Hypothalamus (tissue), 51 donors: ENCODE measurements at places on chromosomes 4 and X.
A peak's percentile ranks its signal among the peaks of the same experiment; 100 is the strongest.

DNA sequence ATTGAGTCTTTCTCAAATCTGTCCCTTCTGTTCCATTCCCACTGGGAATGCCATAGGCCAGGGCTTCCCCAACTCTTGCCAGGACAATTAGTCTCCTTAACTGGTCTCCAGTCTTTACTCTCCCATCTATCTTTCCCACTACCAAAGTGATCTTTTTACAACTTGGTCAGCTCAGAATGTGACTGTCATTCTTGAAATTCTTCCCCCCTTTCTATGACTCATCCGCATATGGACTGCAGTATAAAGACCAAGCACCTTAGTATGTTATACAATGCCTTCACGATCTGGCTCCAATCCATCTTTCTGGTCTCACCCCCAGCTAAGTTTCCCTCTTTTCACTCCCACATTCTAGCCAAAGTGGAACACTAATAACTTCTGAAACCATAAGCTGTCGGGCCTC, 383.8 kb downstream of the OPHN1 start:
- DNase-seq: no peak

DNA sequence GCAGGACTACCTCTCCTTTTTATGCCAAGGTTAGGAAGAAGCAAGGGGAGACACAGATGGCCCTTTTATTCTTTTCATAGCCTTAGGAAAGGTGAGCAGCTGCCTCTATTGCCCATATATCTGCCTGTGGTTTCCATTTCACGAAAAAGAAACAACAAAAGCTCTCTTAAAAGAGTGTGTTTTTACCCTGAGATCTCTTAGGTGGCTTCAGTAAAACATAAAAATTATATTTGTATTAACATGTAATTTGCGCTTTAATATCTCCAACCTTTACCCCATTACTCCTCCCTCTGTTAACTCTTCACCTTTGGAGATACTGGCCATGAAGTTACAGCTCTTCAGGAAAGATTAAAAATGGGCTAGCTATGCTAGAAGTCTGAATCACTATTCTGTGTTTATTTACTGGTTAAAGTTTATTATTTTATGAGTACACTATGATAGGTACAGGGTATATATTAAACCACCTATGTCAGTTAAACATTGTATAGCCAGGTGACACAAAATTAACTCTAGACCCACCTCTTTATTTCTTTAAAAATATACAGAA, 15.0 kb upstream of the SULT1B1 start:
- no peak for DNase-seq

- DNase-seq: no peak
These were observed 93.2 kb upstream of the PRKX start for GRCh38 chrX:3806630-3807029.

- DNase-seq: peak; percentile 58
These were observed 419 bp downstream of the ADD1 start for GRCh38 chr4:2843941-2844584.

DNA sequence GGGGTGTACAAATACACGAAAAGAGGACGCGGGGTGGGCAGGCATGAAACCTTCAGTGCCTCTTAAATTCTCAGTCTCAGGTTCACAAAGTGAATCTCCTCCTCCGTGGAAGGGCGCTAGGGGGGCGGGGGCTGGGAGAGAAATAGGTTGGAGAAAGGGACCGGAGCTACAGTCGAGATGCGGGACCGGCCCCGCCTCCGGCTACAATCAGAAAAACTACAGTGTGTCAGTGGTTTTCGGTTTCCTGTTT, 3.4 kb downstream of the MAML3 start:
- DNase-seq: peak; percentile 50

DNA sequence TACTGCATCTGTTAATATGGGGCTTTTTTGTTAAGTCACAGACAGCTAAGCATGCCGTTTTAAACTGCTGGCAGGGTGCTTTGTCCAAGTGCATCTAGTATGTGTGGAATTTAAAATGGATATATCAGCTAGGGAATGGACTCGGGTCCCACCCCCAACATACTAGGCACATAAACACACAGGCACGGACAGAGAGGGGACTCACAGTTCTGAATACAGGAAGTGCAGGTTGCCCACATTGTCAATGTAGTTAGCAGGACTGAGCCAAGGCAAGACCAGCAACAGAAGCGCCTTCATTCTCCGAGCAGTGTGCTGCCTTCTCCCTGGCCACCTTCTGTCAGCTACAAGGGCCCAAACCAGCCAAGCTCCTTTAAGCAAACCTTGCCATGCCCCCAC, 33.6 kb downstream of the LNX1 start:
- peak; percentile 38 for DNase-seq

DNA sequence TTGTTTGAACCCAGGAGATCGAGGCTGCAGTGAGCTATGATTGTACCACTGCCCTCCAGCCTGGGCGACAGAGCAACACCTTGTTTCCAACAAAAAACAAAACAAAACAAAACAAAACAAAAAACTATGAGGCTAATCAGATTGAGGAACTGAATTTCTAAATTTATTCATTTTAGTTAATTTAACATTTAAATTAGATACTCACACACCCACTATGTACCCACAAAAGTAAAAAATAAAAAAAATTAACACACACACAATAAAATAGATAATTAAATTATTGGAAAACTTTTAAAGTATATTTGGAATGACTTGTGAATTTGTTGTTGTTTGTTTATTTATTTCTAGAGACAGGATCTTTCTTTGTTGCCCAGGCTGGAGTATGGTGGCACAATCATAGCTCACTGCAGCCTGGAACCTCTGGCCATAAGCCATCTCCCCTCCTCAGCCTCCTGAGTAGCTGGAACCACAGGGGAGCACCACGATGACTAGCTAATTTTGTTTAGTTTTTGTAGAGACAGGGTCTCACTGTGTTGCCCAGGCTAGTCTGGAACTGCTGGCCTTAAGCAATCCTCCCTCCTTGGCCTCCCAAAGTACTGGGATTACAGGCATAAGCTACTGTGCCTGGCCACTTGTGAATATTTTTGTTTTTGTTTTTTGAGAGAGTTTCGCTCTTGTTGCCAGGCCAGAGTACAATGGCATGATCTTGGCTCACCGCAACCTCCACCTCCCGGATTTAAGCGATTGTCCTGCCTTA, 9.8 kb upstream of the ZNF157 start:
- no peak for DNase-seq

DNA sequence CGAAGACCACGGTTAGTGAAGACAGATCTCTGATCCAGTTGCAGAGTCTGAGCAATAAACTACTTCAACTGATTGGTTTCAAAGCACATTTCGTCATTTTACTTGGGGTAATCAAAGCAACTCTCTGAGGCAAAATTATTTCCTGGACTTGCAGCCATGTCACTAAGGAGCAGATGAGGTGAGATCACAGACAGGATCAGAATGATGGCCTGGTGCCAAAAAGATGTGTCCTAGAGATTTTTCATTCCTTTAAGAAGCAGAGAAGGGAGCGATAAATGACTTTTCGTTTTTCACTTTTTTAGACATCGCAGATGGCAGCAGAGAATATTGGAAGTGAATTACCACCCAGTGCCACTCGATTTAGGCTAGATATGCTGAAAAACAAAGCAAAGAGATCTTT, 83.9 kb downstream of the PTTG2 start:
- DNase-seq: no peak

GRCh38 chrX:9706421-9706820, 59.2 kb downstream of the GPR143 start:
- DNase-seq: no peak

DNA sequence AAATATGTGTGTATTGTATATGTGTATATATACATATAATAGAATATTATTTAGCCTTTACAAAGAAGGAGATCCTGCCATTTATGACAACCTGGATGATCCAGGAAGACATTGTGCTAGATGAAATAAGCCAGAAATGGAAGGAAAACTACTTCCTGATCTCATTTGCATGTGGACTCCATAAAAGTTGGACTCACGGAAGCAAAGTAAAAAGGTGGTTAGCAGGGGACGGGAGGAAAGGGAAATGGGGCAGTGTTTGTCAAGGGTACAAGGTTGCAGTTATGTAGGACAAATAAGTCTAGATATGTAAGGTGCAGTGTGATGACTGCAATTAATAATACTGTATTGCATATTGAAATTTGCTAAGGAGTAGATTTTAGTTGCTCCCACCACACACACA, 331.1 kb upstream of the FSTL5 start:
- no peak for DNase-seq

GRCh38 chrX:102711872-102712215, 404 bp upstream of the GPRASP2 start:
- no peak for DNase-seq

GRCh38 chr4:16457944-16458343, 231.7 kb upstream of the TAPT1 start:
- DNase-seq: no peak

GRCh38 chr4:175776217-175776616, 35.8 kb downstream of the GPM6A start:
- DNase-seq: no peak

GRCh38 chrX:17674601-17675000, 62.7 kb upstream of the SCML1 start:
- DNase-seq: no peak

GRCh38 chr4:73897380-73898136, 28.4 kb downstream of the CXCL1 start:
- DNase-seq: no peak

DNA sequence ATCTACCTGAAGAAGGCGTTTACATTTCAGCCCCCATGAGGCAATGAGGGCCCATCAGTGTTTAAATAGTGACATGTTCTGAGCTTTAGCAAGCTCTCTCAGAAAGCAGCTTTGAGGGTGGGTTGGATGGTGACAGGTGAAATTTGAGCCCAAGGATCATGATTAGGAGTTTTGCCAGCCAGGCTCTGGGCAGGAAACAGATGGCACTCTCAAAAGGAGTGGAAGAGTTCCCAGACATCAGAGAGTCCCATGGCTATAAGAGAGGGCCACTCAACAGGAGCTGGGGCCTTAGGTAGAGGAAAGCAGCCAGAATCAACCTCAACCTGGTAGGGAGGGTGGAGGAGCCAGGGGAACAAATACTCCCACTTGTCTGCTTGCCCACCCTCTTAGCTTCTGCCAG, 499.8 kb downstream of the MID1IP1 start:
- no peak for DNase-seq

DNA sequence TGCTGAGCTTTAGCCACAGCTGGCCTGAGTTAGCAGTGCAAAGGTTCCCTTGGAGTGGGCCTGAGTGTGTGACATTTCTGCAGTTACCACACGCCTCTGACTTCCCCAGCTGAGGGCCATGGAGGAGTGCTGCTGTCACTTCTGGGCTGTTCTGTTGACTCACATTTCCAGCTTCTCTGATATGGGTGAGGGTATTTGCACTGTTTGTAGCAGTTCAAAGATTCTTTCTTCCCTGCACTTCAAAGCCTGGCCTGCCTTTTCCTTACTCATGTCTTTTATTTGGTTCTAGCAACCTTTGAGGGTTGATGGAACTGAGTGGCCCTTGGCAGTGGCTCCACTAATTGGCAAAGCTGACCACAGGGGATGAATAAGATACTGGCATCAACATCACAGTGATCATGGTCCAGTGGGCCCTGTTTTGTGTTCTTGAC, 26.4 kb upstream of the SCML1 start:
- DNase-seq: no peak

- no peak for DNase-seq
These were observed 135.4 kb upstream of the GNPDA2 start for GRCh38 chr4:44861756-44862155.

DNA sequence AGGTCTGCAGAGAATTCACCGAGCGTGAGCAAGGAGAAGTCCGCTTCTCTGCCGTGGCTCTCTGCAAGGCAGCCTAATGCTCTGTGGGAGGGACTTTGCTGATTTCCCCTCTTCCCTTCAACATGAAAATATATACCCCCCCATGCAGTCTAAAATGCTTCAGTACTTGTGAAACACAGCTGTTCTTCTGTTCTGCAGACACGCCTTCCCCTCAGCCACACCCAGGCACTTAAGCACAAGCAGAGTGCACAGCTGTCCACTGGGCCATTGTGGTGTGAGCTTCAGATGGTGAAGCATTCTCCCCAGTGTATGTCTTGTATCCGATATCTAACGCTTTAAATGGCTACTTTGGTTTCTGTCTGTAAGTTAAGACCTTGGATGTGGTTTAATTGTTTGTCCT, 11.3 kb downstream of the UCHL1 start:
- no peak for DNase-seq

- DNase-seq: no peak
These were observed 59.5 kb upstream of the PGM2 start for GRCh38 chr4:37767019-37767418.

- no peak for DNase-seq
These were observed 214.6 kb upstream of the GALNT7 start for GRCh38 chr4:172953896-172954568.

- no peak for DNase-seq
These were observed 30.7 kb downstream of the SRPX2 start for GRCh38 chrX:100674705-100675104.

DNA sequence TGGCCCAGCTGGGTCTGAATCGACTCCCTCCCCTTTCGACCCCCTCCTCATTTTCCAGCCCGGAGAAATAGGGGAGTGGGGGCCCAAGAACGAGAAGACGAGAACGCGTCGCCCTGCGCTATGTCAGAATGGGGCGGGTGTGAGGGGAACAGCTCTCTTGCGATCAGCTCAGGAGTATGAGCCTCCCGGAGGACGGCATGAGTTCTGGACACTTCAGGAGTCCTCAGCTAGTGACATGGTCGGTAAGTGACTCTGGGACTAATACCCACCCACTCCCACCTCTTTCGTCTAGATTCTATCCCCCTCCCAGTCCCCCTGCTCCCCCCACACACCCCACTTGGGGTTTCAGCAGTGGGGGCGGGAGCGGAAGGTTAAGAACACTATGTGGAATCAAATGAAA, 944 bp downstream of the KLF8 start:
- no peak for DNase-seq

GRCh38 chr4:184792334-184792733, 33.4 kb downstream of the ACSL1 start:
- no peak for DNase-seq

GRCh38 chr4:99891351-99891750, 2.9 kb downstream of the LAMTOR3 start:
- no peak for DNase-seq

DNA sequence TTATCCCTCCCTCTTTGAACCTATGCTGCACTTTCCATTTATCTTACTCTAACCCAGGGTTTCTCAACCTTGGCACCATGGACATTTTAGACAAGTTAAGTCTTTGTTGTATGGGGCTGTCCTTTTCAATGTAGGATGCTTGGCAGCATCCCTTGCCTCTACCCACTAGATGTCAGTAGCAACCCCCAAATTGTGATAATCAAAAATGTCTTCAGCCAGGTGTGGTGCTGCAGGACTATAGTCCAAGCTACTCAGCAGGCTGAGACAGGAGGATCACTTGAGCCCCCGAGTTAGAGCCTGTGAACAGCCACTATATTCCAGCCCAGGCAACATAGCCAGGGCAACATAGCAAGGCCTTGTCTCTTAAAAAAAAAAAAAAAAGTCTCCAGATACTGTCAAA, 7.0 kb downstream of the LRCH2 start:
- DNase-seq: no peak

DNA sequence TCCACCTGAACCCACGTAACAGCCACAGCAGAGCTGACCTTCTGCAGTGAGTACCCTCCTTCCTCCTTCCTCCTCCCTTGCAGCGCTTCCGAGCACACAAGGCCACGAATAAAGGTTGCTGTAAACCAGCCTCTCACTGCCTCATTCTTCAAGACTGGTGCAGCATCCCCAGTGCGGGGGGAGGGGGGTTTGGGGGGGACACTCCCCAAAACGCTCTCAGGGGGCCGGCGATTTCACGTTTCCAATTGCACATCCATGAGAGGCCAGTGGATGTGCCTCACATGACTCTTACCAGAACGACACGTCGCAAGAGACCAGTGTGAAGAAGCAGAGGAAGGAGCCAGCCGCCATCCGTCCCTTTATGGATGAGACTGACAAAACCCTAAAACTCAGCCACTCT, 5.2 kb downstream of the DHRSX start:
- DNase-seq: no peak

- no peak for DNase-seq
These were observed 15.9 kb upstream of the COX7B2 start for GRCh38 chr4:46924789-46925529.
